ENCODE measurements at places on chromosomes 7 and 10. TPM values are rescaled to one million over a fixed set of nuclear protein-coding genes. Genes with fewer than 3 reads are reported as not detected.

TMEM130 gene
- not detected for total RNA-seq

PAPSS2 gene
- total RNA-seq, result 11.8 TPM

GPR15LG gene
- total RNA-seq, result not detected

TSC22D4 gene
- total RNA-seq, result 51.1 TPM

LRRC18 gene
- total RNA-seq, result not detected

PIP gene
- total RNA-seq, result not detected
